ENCODE measurements at places on chromosomes 3 and 15. TPM values are rescaled to one million over a fixed set of nuclear protein-coding genes. Genes with fewer than 3 reads are reported as not detected.

HAPLN3 gene
- 9.5 TPM for total RNA-seq

DNA sequence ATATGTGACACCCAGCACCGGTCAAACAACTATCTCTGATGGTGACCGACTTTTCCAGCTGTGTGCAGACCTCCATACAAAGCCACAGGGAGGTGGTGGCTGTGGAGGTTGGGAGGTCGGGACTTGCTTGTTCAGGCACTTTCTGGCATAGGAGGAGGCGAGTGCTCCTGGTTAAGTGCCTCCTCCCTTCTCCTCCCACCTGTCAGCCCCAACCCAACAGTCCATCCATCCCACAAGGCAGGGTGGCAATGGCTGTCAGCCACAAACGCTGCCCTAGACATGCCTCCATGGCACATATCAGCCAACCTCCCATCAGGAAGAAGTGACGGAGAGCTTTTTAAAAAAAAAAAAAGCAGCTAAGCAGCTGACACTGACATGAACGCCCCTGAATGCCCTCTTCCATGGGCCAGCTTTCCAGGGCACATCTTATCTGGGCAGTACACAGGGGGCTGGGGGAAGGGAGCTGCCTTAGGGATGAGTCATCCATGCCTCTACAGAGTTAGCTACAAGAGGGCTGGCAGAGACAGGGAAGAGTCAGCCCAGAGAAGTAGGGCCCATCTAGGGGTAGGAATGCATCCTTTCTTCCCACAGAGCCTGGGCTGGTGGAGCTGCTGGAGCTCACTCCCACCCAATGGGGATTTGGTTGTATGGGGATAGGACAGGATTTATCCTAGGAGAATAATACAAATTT, 41.2 kb downstream of the CCDC12 start:
- H3K36me3 ChIP-seq: no peaks in the 10 kb centered on the region
- no peak overlapping the region for H3K27ac ChIP-seq
- DNase-seq: peak; percentile 59
- H3K27me3 ChIP-seq: no peaks in the 10 kb centered on the region

- H3K4me3 ChIP-seq: no peak overlapping the region
- no peaks in the 10 kb centered on the region for H3K27me3 ChIP-seq
- H3K27ac ChIP-seq: no peak overlapping the region
- DNase-seq: no peak
- no peaks in the 10 kb centered on the region for H3K36me3 ChIP-seq
Observed at GRCh38 chr3:174016186-174016585, 618.6 kb downstream of the NLGN1 start.

TAGLN3 gene
- 46.6 TPM for total RNA-seq

GRCh38 chr15:79872358-79873017, 24.3 kb downstream of the MTHFS start:
- no peak overlapping the region for H3K4me3 ChIP-seq
- H3K4me1 ChIP-seq: no peaks in the 10 kb centered on the region
- no peaks in the 10 kb centered on the region for H3K27me3 ChIP-seq
- no peak for DNase-seq

GRCh38 chr3:104612218-104612617, 754.5 kb upstream of the ALCAM start:
- peaks cover 6% of the 10 kb centered on the region for H3K4me1 ChIP-seq
- no peak overlapping the region for H3K27ac ChIP-seq
- no peaks in the 10 kb centered on the region for H3K27me3 ChIP-seq
- no peaks in the 10 kb centered on the region for H3K36me3 ChIP-seq
- DNase-seq: no peak

DNA sequence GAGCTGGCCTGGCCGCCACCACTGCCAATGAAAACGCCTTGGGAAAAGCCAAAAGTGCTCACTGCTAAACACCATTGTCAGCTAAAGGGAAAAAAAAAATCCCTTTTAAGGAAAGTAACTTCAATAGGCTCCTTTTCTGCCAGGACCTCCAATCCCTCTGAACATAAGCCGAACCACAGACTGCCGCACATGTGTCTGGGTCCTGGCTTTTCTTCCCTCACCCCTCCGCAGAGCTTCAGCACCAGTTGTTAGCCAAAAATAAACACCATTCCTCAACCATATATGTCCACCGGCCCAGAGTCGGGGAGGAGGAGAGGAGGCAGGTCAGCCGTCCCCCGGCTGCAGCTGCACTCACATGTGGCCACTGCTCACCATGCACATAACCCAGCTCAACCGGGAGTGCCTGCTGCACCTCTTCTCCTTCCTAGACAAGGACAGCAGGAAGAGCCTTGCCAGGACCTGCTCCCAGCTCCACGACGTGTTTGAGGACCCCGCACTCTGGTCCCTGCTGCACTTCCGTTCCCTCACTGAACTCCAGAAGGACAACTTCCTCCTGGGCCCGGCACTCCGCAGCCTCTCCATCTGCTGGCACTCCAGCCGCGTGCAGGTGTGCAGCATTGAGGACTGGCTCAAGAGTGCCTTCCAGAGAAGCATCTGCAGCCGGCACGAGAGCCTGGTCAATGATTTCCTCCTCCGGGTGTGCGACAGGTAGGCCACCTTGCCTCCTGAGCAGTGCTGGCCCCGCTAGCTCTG, at the start of gene FBXL22:
TSS of gene FBXL22 (plus strand) at position 350 of the 753 bp plus-strand sequence. CDS start at position 356, 6 bp downstream.
- no peak for DNase-seq
- H3K27ac ChIP-seq: no peak within 1 kb of the TSS
- H3K27me3 ChIP-seq: peaks cover 12% of the 10 kb centered on the region
- H3K4me1 ChIP-seq: peaks cover 19% of the 10 kb centered on the region
- H3K4me3 ChIP-seq: no peak within 1 kb of the TSS
- H3K36me3 ChIP-seq: no peaks in the 10 kb centered on the region

GRCh38 chr15:85751291-85752123, 43.2 kb downstream of the KLHL25 start:
- peak overlapping the region; percentile 42 for H3K4me3 ChIP-seq
- peaks cover 46% of the 10 kb centered on the region for H3K4me1 ChIP-seq
- H3K27me3 ChIP-seq: no peaks in the 10 kb centered on the region
- peak; percentile 84 for DNase-seq

AHSG gene
- not detected for total RNA-seq

DNA sequence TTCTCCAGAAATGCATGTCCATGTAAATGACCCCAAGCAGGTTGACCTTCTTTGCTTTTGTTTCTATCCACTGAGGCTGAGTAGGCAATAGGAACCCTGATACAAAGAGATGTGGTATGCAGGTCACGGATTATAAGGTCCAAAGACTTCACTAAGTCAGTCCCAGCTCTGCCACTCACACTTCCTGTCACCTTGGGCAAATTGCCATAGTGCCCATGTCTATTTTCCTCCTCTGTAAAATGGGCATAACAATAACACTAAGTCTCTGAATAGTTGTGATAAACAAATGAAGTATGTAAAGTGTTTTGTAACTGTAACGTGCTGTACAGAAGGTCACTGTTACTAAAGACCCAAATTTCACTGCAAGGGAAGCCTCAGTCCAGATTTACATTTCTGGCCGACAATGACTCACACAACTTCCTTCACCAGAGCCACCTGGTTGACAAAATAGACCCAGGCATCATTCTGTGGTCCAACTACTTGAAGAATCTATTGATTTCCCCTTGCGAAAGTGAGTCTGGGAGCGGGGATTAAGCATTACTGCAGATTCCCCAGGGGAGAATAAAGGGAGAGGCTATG, 175.4 kb upstream of the LPP start:
- H3K36me3 ChIP-seq: no peaks in the 10 kb centered on the region
- no peak overlapping the region for H3K27ac ChIP-seq
- H3K4me3 ChIP-seq: no peak overlapping the region

DNA sequence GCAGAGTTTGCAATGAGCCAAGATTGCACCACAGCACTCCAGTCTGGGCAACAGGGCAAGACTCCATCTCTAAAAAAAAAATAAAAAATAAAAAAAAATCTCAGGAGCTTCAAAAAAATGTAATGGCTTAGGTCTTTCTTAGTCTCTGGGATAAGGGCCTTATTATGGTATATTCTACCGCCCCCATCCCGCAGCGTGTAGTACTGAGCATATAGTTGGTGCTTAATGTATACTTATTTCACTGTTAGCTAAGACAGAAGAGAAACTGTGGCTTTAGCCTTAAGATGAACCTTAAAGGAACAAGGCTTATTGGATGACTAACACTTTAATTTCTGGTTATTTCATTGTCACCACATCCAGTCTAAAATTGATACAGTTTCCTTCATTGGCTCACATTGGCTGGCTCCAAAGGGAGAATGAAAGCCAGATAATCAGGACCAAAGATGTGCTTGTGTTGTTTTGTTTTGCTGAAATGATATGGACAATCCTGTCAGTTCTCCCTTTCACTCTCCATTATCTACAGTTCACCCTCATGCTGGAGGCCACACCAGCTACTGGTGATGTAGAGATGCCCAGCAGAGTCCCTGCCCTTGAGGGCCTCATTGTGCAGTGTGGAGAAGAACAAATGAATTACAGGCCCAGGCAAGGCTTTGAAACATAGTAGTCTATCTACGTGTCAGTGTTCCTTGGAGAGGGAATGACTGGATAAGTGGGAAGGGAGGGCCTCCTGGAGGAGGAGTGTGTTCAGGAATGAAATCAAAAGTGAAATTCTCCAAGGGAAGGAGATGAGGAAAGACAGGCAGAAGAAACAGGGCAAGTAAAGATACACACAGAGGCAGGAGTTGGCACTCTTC, 17.4 kb upstream of the RAF1 start:
- no peak overlapping the region for H3K4me3 ChIP-seq
- H3K4me1 ChIP-seq: no peaks in the 10 kb centered on the region
- H3K36me3 ChIP-seq: no peaks in the 10 kb centered on the region
- H3K27ac ChIP-seq: no peak overlapping the region
- DNase-seq: no peak

Measured in neural progenitor cell (in vitro differentiated cells).